ENCODE measurements at places on chromosomes 3 and 15. TPM values are rescaled to one million over a fixed set of nuclear protein-coding genes. Genes with fewer than 3 reads are reported as not detected.

The DNAJA4 gene
- total RNA-seq = 50.1 TPM

The WDR49 gene
- 8.8 TPM for total RNA-seq

The COPG1 gene
- 135 TPM for total RNA-seq

The TMEM40 gene
- not detected for total RNA-seq

The SLC2A2 gene
- not detected for total RNA-seq

The HYAL1 gene
- total RNA-seq = 2.8 TPM

The RUVBL1 gene
- 47.3 TPM for total RNA-seq

The HTR3E gene
- total RNA-seq = not detected

The SNTN gene
- not detected for total RNA-seq

The PIERCE2 gene
- 3.1 TPM for total RNA-seq

The HCLS1 gene
- 2.2 TPM for total RNA-seq

The PML gene
- 19.1 TPM for total RNA-seq

The FBXO40 gene
- total RNA-seq = not detected

The GRK7 gene
- total RNA-seq = 0.31 TPM

The FETUB gene
- not detected for total RNA-seq

The ZNF619 gene
- 5.0 TPM for total RNA-seq

The ATP8B4 gene
- total RNA-seq = 5.0 TPM

The CCDC191 gene
- 9.1 TPM for total RNA-seq

The IMPG2 gene
- 2.8 TPM for total RNA-seq

The MED12L gene
- total RNA-seq = 21.0 TPM
